ENCODE measurements at places on chromosomes 5 and 9. TPM values are rescaled to one million over a fixed set of nuclear protein-coding genes. Genes with fewer than 3 reads are reported as not detected.

GRCh38 chr5:112475747-112476365 lies 56.8 kb upstream of the EPB41L4A start:
- DNase-seq, result no peak

DNA sequence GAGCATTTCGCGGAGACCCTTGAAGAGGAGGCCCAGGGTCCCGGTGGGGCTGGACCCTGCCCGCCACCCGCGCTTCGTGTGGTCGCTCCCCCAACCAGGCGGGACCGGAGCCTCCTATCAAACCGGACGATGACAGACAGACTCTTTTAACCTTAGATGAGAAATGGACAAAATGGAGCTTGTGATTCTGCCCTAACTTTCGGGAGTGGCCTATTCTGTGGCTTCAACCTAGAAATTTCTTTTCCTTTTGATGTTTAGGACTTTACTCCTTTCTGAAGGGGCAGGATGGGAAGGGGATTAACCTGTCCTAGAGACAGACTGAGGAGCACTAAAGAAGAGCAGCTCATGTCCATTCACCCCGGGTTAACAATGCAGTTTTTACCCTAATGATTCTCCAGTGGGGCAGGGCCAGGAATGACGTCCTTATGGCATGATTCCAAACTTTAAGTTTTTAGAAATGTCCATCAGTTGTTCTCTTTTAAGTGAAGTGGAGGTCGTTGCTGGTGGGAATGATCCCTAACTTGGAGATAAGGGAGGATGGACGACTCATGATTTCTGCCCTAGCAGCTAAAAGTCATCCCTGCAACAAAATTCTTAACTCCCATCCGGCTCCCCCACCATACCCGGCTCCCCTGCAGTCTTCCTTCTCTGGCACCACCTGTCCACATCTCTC lies 1.0 kb downstream of the NIPSNAP3A start:
- DNase-seq, result no peak

GRCh38 chr9:86282979-86283535 lies 719 bp upstream of the ISCA1 start:
- DNase-seq, result peak; percentile 14

The FOXI1 gene
- total RNA-seq, result 0.80 TPM

The SFXN1 gene
- 122 TPM for total RNA-seq

The SLC45A2 gene
- 0.28 TPM for total RNA-seq

DNA sequence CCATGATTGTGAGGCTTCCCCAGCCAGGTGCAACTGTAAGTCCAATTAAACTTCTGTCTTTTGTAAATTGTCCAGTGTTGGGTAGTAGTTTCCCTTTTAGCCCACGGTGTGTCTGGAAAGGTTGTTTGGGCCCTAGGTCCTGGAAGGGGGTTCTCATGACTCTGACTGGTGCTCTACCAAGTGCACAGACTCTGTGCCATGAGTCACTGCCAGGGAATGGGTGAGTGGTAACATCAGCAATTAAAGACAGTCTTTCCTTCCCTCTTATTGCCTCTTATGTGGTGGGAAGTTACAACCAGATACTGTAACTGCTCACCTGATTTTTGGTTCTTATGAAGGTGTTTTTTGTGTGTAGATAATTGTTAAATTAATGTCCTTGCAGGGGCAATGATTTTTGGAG lies 141.2 kb downstream of the PRDM9 start:
- DNase-seq, result no peak

- peak; percentile 61 for DNase-seq
Observed at GRCh38 chr5:173573126-173573960, 43.1 kb downstream of the BOD1 start.

- no peak for DNase-seq
Observed at GRCh38 chr5:167361795-167362194, 929.6 kb upstream of the WWC1 start.

GRCh38 chr5:87210743-87211142 lies 56.9 kb upstream of the RASA1 start:
- DNase-seq, result no peak

DNA sequence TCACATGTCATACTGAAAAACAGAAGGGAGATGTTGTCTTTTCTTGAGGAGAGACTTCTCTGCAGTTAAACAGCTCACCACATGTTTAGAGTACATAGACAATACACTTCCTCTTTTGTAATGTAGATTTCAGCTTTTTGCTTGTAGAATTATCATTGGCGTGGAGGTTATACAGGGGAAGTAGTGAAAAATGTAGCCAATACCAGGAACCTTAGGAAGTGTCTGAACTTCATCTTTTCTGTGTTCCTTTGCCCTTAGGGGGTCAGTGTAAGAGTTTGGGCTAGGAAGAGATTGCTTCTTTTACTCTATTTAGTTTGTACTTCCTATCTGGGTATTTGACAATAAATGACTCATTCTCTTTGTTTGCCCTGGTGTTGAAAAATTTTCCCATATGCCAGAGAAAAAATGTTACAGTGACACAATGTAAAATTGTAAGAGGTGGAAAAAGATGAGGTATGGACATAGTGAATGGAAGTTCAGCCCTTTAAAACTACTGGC lies 21.0 kb upstream of the CDKN2B start:
- no peak for DNase-seq

The ALAD gene
- 82.4 TPM for total RNA-seq

- DNase-seq, result no peak
Observed at GRCh38 chr5:152813526-152813925, 408.4 kb upstream of the NMUR2 start.

The PRELID1 gene
- total RNA-seq, result 277 TPM

The TLR4 gene
- total RNA-seq, result 14.9 TPM

The FOXD4L5 gene
- not detected for total RNA-seq

DNA sequence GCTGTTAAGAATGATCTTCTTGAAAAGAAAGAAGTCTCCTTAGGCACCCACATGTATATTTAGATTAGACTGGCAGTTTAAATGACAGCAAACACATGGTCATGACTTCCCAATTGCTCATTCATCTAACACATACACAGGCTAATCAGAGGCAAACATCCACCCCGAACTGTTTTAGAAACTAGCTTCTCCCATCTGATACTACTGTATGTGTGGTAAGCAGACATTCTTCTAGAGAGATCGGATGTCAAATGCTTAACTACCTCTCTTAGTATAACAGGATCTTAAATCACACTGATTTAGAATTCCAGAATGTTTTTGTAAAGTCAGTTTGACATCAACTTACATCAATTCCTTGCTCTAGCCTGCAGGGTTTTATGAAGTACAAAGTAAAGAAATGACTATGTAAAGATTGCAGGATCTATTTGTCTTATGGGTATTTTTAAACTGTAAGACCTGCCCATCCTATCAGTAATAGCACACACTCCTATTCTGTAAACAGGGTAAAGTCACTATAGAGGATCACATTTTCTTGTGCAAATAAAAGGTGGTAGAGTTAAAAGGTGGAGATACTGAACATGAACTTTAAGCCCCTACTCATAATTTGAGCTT lies 239.7 kb downstream of the MLLT3 start:
- DNase-seq, result peak; percentile 17

The DOLK gene
- total RNA-seq, result 9.7 TPM

DNA sequence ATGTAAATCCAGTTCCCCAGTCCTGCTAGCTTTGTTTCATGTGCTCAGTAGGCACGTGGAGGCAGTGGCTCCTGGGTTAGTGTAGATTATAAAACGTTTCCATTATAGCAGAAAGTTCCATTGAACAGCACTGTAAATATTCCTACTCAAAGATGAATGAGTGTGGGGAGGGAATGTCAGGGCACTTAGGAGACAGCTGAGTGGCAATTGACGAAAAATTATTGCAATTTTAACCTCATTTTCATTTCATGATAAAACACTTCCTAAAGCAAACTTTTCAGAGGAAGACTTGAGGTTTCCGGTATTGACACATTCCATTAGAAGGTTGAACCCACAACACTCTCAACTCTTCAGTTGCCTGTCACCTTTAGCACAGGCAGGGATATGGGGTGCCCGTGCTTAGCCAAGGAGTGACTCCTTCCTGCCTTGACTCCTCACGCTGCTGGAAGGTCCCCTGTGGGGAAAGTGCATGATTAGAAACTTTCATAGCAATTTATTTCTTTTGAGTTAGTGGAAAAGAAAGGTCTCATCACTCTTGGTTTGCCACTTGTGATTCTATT lies 41.2 kb downstream of the SLC46A2 start:
- no peak for DNase-seq

DNA sequence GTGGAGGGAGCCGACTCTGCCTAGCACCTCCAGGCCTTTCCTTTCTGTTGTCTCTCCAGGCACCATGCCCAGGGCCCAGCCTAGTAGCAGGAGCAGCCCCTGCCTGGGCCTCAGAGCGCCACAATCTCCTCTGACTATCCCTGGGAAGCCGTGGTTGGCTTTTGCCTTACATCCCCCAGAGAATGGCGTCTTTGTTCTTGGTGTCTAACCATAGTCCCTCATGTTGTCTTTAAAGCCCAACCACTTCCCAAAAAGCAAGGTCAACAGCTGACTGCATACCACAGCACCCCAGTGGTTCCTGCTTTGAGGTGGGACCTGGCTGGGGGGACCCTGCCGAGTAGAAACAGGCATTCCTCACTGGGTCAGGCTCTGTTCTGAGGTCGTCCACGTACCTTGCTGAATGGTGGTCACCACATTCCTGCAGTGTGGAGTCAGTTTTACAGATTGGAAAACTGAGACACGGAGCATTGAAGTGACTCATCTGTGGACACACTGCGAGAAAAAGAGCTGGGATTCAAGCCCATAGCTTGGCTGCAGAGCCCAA lies 13.7 kb upstream of the CERCAM start:
- no peak for DNase-seq

GRCh38 chr5:63053019-63053638 lies 474.5 kb downstream of the LRRC70 start:
- DNase-seq, result no peak

The PCSK1 gene
- 4.4 TPM for total RNA-seq

DNA sequence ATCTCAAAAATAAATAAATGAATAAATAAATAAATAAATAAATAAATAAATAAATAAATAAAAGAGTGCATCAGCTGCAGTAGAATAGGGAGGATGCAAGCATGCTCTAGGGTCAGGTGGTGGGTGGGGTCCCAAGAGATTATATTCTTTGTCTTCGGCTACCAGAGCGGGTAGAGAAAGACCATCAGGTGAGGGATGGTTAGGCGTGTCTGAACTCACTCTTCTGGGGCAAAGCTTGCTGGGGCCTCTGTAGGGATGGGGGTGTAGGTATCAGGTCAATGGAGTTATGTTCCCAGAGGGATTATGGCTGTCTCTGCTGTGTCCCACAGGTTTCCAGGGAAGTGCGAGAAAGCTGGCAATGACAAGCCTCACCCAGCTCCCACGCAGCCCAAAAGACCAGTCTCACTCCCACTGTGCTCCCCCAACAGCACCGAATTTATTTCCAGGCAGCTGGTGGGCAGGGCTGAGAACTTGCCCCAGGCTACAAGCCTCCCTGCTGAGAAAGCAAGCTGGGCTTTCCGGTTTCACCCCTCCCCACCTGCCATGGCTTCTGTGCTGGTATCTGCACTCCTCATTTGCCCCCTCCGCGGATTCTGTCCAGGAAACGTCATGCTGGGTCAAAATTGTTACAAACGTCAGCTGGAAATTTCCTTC lies 180.8 kb downstream of the LURAP1L start:
- no peak for DNase-seq

The STPG3 gene
- not detected for total RNA-seq

GRCh38 chr9:132094314-132094791 lies 14.7 kb upstream of the MED27 start:
- DNase-seq, result no peak

The DDX41 gene
- total RNA-seq, result 79.2 TPM

Measured in mucosa of descending colon (tissue), 3 donors.